Hematopoietic multipotent progenitor cell (in vitro differentiated cells): ENCODE measurements at places on chromosomes 5 and 9.
A peak's percentile ranks its signal among the peaks of the same experiment; 100 is the strongest.

GRCh38 chr9:77180056-77180455, 2.7 kb downstream of the VPS13A start:
- no peak for DNase-seq

- DNase-seq, result no peak
Measured at GRCh38 chr5:98042961-98043360, 730.5 kb upstream of the RGMB start.

DNA sequence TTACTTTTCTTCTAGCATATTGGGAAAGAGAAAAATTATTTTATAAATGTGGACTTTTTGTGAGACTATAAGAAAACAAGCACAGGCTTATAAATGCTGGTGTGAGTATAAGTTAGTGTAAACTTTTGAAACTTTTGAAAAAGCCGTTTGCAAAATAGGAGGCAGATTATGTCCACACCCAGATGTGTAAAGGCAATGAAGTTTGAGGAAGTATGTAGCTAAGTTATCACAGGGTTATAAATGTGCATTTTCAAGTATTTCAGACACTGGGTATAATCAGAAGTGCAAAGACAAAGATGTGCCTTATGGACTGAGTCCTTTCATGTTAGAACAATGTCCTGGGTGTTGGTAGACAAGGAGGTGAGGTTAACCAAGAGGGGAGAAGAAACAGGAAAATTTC, 85.5 kb downstream of the ANXA1 start:
- DNase-seq, result no peak

- peak; percentile 70 for DNase-seq
Measured at GRCh38 chr5:75050415-75050814, 1.9 kb downstream of the GCNT4 start.

GRCh38 chr9:17204611-17205152, 69.8 kb downstream of the CNTLN start:
- no peak for DNase-seq

- no peak for DNase-seq
Measured at GRCh38 chr9:113609562-113610318, 146.2 kb downstream of the RGS3 start.

DNA sequence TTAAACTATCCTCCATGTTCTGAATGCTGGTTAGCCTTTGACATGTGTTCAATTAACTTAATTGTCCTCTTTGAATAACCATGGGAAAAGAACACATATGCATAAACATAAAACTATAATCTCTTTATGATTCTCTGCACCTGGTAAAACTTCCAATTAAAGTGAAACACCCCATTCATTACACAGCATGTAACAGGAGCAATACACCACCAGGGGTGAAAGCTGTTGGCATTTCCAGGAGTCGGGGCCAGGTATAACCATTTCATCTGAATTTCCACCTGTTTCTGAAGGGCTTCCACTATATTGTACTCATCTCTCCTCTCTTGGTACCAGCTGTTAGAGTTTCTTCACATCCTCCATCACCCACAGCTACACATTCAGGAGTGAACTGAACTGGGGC, 303.8 kb downstream of the EDIL3 start:
- no peak for DNase-seq

- DNase-seq, result no peak
Measured at GRCh38 chr5:122130152-122130551, 806 bp downstream of the ZNF474 start.

GRCh38 chr5:137752905-137753690, 1.1 kb downstream of the HNRNPA0 start:
- peak; percentile 26 for DNase-seq

DNA sequence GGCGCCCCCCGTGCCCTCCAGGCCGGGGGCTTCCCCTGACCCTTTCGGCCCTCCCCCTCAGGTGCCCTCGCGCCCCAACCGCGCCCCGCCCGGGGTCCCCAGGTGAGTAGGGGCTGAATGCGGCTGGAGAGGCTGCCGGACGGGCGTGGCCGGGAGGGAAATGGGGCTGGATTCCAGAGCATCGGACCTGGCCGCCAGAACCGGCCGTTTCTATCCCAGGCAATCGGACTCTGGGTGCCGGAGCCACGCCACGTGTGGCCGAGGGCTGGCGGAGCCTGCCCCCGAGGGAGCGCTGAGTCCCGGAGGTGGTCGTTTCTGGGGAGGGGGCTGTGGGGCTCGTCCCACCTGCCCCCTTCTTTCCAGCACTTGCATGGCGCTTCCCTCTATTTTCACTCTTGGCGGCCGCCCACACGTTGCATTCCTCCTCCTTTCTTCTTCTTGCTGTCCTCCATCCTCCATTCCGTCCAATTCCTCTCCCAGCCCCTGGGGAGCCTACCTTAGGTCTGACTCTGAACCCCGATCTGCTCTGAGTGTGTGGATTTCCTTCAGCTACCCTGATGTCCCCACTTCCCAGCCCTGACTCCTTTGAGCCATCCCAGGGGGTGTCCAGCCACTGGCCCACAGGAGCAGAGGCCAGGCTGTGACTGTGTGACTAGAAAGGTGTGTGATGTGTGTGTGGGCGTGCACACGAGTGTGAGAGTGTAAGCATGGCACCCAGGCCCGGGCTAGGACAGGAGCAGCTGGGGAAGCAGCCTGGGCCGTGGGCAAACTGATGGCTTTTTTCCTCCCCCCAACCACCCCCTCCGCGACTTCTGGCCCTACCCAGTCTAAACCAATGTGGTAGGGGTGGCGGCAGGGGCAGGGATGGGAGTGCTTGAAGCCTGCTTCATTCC, 24.7 kb downstream of the GOLGA2 start:
- no peak for DNase-seq

DNA sequence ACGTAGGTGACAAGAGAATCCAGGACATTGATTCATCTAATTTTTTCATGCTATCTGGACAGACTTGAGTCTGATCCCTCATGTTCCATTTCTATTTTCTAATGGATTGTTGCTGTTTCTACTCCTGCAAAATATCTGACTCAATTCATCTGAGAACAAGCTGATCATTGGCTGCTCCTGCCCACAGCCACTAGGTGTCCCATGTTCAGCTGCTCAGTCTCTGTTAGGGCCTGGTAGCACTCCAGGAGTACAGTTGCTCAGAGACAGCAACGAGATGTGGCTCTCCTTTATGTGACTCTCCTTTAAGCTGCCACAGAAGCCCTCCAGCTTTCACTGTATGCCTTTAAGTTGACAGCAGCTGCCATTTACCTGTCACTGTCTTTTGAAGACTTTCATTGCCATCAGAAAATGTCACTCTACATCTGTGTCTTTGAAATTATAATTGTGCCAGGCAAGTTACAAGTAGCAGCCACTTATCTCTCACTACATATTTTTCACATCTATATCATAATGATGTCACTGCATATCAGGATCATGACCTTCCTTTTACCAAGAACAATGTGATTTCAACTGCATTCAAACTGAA, 1944.2 kb upstream of the NUDT12 start:
- DNase-seq, result no peak

DNA sequence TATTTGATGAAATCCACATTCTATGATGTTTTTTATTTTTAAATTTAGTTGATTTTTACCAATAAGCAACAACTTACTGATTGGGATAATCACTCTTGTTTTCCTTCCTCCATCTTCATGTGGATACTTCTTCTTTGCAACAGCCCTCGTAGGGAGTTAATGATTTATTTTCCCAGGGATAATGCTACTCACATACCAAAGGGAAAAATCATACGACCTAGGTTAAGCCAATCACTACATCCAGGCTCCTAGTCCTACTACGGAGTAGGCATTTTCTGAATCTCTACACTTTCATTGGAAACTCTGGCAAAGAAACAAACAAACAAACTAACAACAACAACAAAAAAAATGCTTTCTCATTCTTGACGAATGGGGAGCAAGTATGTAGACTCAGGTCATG, 663.4 kb downstream of the PTPRD start:
- no peak for DNase-seq

DNA sequence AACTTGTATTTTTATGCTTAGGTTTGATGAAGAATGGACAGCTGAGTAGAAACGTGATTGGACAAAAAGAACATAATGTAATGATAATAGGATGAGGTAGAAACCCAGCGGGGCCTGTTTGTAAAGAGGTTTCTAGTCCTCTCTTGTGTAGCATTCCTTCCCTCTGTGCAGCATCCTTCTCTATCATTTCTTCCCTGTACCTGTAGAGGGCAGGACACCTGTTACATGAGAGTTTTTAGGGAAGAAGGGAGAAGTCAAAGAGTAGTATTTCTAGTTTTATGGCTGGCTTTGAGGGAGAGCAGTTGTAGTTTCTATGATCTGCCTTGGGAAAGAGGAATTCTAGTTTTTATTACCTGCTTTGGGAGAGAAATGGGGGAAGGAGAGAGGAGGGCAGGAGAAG, 162.1 kb upstream of the FST start:
- DNase-seq, result no peak

- DNase-seq, result no peak
Measured at GRCh38 chr5:1200495-1201326, 684 bp upstream of the SLC6A19 start.

GRCh38 chr5:64954518-64954917, 185.8 kb downstream of the CWC27 start:
- no peak for DNase-seq

GRCh38 chr9:127979333-127980059, 1.3 kb downstream of the EEIG1 start:
- no peak for DNase-seq

GRCh38 chr9:112295174-112295573, 38.2 kb downstream of the PTBP3 start:
- DNase-seq, result no peak

DNA sequence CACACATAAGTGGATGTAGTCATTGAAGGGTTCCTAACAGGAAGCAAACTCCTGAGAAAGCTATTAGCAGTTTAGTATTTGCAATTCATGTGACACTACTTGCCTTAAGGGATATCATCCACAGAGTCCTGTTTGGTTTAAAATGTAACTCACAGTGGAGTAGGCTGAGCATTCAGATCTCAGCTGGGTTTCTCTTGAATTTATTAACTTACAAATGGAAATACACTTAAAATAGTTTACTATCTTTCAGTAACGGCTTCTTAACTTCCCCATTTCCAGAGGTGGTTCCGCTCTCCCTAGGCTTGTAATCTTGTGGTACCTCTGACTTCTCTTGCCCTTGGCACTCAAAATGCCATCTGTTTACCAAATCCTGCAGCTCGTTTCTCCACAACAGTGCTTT, 660.7 kb upstream of the ADAMTS16 start:
- DNase-seq, result no peak
